CD8-positive, alpha-beta T cell (primary cell): ENCODE measurements at places on chromosomes 1 and 21.

DNA sequence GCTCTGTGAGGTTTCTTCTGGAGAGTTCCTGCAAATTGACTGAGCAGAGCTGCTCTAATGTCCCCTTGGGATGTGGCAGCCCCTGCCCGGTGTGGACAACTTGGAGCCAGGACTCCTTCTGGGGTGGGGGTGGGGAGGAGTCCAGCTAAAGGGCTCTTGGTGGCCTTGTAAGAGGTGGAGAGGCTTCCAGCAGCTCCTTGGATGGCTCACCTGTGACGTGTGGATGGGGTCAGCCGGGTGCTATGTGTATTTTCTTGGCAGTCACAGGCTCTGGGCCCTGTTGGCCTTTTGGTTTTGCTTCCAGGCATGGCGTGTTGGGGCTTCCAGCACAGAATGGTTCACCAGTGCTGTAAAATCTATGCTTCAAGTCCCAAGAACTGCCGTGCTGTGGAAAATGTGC is 38.2 kb downstream of the TRAPPC10 start:
- no peak for DNase-seq

DNA sequence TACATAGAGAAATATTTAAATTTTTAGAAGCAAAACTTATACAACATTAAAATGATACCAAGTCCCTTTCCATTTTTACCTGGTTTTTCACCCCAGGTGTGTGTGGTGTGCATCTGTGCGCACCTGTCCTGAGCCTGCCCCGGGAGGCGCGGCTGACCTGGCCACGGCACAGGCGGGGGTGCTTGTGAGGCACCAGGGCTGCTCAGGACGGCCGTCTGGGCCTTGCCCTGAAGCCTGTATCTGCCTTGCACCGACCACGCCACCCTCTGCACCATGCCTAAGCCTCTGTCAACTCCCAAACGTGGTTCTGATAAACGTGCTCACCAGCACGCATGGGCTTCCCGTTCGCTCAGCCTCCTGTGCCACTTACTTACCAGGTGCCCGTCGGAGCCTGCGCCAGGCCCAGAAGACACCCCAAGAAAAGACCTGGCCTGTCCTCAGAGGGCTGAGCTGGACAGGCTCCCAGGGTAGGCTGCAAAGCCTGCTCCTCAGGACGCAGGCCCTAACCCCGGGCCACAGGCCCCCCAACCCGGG is 20.9 kb downstream of the PANK4 start:
- DNase-seq = no peak

DNA sequence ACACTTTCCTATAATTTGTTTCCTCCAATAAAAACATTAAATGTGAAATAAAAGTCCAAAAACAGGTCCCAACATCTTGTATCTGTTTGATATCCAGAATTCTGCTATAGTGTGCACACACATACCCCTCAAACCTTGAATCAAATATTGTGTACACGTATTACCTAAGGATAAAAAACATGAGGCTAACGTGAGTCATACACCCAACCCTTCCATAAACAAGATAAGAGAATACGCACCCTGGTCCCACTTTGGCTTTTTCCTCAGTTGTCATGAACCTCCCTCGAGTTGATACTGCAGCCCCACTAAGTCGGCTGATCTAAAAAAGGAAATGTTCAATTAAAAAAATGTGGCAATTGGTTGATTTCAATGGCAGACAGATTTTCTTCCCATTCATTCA is 5.2 kb downstream of the KHDC4 start:
- DNase-seq = no peak

- DNase-seq = no peak
These were observed 29.4 kb downstream of the PSMG1 start for GRCh38 chr21:39153842-39154241.

DNA sequence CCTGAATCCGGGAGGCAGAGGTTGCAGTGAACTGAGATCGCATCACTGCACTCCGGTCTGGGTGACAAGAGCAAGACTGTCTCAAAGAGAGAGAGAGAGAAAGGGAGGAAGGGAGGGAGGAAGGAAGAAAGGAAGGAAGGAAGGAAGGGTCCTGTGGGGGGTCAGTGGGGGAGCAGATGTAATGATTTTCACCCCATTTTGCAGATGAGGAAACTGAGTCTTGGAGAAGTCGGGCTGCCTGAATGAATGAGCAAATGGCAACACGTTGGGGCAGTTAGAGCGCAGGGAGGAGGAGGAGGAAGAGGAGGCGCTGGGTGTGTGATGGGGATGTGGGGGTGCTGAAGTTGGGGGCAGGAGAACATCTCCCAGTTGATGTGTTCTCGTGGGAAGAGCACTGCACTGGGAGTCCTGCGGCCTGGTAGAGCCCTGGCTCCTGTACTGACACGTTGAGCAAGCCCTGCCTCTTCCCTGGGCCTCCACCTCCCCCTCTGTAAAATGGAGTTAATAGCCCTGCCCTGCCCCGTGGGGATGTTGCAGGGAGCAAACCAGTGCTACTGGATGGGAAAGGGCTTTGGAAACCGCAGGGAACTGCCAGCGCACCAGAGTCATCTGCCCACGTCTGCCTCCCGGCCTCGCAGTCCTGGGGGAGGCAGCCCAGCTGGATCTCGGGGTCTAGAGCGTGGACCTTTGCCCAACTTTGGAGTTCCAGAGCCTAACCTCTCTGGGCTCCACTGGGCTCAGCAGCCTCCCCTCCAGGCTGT is 103.2 kb upstream of the CASZ1 start:
- no peak for DNase-seq

DNA sequence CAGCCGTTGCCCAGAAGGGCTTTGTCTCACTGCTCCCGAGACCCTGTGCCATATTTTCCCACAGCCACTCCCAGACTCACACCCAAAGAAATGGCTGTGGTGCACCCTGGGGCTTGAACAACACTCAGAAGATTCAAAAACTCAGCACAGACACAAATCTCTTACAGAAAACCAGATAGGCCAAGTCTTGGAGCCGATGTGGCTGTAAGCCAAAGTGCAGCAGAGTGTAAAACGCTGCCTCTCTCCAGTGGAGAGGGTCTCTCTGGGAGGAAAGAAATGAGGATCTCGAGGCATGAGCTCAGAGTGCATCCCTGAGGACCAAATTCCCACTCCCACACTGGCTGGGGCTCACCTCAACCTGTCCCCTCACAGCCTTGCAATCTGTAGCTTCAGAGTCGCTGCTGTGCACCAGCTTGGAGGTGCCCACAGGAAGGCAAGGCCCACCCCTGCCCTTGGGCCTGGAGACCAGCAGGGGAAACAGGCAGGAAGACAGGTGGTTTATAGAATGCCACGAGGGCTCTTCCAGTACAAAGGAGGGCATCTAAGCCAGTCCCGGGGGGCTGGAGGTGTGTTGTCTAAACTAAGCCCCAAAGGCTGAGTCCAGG is 171.3 kb upstream of the AJAP1 start:
- no peak for DNase-seq

DNA sequence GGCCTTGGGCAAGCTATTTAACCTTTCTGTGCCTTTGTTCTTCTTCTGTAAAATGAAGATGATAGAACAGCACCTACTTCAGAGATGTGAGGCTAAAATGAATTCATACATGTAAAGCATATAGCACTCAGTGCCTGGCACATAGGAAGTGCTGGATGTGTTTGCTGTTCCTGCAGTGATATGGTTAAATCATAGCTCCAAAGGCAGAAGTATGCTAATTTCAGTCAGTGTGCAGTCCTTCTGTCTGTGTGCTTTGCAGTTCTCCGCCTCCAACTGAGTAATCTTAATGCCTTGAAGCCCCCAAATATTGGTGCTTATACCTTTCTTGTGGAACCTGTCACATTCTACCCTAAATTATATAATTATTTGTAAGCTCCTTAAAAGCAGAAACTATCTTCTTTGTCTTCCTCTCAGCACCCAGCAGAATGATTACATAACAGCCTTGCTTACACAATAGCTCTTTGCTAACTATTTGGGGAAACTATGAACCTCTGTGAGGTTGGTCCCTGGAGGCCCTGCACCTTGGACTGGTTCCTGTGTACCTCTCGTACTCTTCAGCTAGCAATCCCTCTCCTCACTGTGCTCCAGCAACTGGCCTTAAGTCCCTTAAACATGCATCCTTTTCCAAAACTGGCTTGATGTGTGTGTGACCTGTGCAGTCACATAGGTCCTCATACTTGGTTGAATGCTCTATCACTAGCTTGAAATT is 57.0 kb upstream of the CACYBP start:
- DNase-seq = no peak

GRCh38 chr1:178107823-178108222 is 13.9 kb downstream of the RASAL2 start:
- DNase-seq = no peak

- no peak for DNase-seq
These were observed 63.2 kb downstream of the ST6GALNAC3 start for GRCh38 chr1:76137746-76138145.

- DNase-seq = no peak
These were observed 27.3 kb downstream of the PRDM16 start for GRCh38 chr1:3096345-3096744.

DNA sequence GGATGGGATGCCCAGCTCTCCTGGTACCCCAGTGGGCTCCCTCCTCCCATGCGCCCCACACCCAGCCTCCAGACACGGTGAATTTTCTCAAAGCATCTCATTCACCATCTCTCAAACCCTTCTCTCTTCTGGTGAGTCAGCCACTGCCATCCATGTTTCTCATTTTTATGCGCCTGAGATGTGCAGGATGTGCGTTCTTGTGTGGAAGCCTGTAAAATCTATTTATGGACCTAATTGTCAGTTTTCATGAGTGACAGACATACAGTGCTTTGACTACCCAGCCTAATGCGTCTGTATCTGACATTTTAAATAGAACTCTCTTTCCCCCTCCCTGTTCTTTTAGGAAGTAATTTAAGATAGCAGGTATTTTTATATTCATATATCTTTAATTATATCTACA is 158.8 kb downstream of the DAB1 start:
- DNase-seq = no peak

DNA sequence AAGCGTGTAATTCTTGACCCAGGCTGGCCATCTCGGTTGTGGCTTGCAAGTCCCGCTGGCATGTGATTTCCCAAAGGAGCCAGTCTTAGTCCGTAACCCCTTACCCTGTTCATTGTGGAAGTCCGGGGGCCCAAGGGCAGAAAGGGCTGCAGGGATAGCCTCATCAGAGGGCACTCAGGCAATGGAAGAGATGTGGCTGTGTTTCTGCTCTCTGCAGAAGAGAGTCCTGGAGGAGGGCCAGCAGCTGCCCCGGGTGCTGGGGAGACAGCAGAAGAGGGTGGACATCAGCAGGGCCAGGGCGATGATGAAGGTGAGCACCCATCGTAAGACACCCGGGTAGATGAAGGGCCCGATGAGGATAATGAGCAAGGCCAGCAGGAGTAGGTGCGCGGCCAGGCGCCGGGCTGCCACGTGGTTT is 830 bp downstream of the RNF186 start:
- DNase-seq = no peak

- no peak for DNase-seq
These were observed 29.5 kb downstream of the LMO4 start for GRCh38 chr1:87358219-87358618.

GRCh38 chr1:168843401-168843800 is 114.4 kb upstream of the DPT start:
- no peak for DNase-seq

DNA sequence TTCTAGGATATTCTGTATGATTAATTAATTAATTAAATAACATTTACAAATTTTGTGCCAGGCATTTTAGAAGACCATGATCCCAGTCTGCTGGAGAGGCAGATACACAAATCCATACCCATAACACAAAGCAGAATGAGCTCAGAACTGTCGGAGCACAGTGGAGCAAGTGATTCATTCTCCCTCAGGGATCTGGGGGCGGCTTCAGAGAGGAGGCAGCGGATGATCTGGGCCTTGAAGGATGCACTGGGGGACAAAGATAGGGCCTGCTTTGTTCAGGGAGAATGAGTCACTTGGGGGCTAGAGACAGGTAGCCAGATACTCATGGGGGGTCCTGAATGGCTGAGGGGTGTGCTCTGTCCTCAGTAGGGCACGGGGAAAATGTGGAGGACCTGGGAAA is 50.9 kb upstream of the TRABD2B start:
- DNase-seq = no peak

- DNase-seq = no peak
These were observed 51.0 kb downstream of the ADARB1 start for GRCh38 chr21:45125357-45125756.

DNA sequence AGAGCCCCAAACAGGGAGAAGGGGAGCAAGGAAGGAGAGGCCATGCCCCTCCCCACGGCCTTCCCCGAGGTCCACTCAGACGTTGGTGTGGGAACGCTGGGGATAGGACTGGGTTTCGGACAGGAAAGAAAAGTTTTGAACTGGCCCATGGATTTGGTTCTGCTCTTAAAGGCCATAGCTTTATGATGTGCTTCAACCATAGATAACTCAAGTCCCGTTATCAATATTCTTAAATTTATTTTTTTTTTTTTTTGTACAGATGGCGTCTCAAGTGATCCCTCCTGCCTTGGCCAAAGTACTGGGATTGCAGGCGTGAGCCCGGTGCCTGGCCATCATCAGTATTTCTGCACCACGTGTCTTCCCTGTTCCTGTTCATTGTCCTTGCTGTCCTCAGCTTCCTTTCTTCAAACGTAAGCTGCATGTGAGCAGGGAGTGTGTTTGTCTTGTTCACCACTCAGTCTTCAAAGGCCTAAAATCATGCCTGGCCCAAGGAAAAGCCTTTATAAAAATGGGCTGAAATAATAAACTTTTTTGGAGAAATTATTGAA is 820 bp upstream of the KRTAP10-1 start:
- DNase-seq = no peak

GRCh38 chr1:19979494-19979977 is at the start of gene PLA2G2A:
Gene PLA2G2A (minus strand): TSS chr1:19979618. CDS start chr1:19978773, 845 bp downstream.
- no peak for DNase-seq

DNA sequence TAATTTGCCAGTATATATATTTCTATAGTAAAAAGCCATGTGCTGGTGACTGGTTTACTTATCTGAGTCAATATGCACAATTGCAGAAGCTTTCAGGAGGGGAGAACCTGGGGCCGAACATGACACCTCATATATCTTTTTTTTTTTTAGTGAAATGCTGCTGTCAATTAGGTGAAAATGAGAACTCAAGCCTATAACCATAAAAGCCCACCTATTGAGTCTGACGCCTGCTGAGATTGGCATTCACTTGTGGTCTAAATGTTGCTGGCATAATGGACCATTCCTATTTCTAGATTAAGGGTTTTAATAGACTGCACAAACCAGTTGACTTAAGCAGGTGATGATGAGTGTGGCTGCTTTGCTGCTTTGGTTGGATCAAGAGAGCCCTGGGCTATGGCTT is 10.8 kb downstream of the NTMT2 start:
- DNase-seq = no peak

DNA sequence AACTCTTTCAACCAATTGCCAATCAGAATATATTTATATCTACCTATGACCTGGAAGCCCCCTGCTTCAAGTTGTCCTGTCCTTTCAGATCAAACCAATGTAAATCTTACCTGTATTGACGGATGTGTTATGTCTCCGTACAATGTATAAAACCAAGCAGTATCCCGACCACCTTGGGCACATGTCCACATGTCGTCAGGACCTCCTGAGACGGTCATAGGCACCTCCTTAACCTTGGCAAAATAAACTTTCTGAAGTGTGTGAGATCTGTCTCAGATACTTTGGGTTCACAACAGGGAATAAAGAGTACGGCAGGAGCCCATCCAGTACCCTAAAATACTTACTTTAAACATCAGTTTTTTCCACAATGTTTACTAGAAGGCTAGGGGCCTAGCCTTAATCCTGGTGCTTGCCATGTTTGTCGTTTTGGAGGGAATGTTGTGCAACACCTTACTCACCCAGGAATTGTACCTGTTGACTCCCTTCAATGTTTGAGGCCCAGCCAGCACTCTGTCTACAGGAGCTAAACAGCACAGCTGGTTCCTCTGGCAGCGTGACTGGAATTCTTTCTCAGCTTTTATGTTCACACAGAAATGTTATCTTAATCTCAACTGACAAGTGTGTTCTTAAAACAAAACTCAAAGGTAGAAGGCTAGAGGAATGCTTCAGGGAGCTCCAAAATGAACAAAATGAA is 90.8 kb upstream of the USP25 start:
- DNase-seq = no peak
